ENCODE measurements at places on chromosomes 4 and X.

DNA sequence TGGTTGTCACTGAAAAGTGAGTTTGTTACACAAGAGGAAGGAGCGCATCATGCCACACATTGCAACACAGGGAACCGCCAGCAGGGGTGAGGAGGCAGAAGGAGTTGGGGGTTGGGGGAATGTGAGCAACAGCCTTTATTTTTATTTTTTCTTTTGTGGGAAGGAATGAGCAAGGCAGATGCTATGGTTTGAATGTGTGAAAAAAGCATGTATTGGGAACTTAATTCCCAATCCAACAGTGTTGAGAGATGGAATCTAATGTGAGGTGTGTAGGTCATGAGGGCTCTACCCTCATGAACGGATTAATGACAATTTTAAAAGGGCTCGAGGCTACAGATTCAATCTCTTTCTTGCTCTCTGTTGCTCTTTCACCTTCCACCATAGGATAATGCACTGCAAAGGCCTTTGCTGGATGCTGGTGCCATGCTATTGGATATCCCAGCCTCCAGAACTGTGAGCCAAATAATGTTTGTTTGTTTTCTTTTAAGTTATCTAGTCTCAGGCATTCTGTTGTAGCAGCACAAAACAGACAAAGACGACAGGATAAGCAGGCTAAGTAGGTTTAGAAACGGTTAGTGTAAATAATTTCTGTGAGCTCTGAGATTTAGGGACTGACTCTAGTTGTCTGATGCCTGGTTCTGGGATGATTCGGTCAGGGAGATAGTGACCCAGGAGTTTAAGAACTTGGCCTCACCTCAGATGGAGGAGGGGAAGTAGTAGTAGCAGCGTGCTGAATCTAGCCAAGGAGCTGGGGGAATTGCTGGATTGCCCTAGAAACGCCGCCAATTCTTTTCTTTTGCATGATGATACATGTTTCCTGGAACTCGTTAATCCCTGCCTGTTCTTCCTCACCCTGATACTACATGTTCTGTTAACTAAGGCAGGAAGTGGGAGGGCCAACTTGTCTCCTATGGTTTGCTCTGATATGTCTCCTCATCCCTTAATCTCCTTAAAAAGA lies 156.6 kb upstream of the CTSO start:
- DNase-seq = no peak

- no peak for DNase-seq
Measured at GRCh38 chrX:16089086-16089485, 34.3 kb upstream of the GRPR start.

DNA sequence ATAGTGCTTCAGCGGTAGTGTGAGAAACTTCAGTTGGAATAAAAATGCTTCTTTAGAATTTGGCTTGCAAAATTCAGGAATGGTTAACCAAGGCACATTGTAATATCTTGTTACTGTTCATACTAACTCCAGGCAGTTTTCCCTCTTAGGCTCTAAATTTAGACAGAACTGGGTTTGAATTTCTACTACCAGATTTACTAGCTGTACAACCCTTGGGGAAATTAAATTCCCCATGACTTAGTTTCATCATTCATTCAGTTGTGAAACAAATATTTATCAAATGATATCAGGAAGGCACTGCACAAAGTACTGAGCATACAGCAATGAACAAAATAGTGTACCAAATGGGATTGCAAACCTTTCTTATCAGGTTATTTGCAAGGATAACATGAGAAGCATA lies 135.0 kb upstream of the IL15 start:
- no peak for DNase-seq

DNA sequence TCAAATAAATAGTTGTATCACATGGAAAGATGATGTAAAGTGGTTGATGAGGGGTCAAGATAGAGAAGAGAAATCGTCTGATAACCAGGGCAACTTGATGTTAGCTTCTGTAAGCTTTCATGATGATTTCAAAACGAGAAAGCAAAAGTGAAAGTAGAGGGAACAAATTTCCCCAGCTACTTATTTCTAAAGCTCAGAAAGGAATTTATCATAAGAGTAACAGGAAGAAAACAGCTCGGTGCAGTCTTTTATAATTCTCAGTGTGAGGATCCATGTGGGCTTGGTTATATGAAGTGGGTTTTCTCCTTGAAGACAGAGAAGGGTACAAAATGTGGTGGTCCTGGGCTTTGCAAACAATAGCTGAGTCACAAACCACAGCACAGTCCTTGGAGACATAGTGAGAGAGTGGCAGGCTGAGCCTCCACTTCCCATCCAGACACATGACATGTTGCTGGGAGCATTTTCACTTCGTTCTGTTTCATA lies 32.1 kb upstream of the GLRA2 start:
- no peak for DNase-seq

DNA sequence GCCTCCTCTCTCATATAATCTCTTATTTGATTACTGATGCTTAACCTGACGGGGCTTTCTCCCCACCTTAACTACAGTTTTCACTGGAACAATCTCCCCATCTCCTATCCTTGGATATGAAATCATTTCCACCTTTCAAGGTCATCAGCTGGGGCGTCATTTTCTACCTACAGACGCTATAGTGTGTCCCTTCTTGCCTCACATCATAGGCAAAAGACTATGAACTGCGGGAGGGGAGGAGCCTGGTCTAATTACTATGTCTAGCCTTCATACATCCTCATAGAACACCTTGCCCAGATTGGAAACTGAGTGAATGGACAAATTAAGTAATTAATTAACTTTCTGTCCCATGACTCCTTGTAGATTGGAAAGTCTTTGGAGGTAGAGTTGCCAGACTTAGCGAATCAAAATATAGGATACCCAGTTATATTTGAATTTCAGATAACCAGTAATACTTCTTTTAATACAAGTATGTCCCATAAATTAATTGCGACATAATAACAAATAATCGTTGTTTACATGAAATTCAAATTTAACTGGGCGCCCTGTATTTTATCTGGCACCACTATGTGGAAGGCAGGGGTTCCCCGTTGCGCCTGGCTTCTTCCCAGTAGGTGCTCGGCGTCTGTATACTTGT lies 752 bp upstream of the ATP6AP2 start:
- DNase-seq = no peak

GRCh38 chr4:147535124-147535523 lies 54.2 kb downstream of the EDNRA start:
- DNase-seq = no peak

DNA sequence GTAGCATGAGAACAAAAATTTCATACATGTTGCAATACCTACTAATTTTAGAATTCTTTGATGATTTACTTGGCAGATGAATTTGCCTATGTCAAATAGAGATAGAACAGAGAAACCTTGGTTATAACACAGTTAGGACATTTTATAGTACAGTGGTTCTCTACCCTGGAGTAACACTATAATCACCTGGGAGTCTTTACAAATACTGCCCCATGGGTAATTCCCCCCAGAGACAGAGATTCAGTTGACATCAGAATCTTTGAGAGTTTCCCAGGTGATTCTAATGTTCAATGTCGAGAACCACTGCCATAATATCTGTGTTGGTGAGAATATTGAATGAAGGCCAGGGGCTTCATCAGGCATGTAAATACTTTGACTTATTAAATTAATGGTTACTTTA lies 401.3 kb upstream of the NDST4 start:
- no peak for DNase-seq

DNA sequence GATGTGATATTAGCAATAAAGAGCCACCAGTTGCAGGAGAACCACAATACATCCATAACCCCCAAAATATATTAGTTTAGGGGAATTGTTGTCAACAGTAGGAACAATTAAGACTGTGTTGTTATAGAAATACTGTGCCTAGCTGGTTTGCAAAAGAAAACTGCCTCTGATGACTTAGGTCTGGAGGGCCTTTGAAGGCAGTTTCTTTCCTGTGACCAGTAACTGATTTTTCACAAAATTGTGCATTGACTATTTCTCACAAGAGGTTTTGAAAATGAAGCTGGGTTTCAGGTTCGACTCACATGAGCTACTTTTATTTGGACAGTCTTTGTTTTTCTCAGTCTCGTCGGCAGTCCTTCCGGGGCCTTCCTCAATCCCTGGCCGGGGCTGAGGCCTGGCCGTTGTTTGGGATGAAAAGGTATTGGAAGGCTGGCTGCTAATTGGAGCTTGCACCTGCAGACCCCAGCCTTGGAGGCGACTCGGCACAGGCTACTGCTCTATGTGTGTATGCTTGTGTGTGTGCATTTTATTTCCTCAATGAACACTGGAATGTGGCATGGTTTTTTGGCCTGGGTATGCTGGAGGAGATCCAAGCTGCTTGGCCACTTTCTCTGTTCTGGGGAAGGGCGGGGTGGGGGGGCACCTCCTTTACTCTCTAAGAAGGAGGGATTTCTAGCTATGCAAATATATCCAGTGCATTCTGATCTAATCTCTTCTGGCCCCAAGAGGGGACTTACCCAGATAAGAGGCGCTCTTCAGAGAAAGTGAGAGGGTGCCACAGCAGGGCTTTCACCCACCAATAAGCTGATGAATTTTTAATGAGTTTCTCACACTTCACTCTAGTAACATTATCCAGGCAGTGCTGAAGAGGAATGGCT lies 49.5 kb upstream of the LNX1 start:
- DNase-seq = no peak

DNA sequence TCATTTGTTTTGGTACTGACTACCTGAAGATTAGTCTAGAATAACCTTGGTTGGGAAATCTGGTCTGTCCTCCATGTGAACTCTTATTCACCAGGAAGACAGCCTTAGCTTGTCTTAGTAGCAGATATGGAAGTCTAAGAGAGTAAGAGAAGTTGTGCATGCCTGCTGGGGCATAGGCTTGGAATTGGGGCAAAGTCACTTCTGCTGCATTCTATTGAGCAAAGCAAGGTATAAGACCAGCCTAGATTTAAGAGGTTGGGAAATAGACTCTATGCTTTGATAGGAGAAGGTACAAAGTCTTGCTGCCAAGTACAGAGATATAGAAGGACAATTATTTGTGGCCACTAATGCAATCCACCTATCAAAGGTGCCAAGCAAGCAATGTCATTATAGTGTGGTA lies 464.0 kb upstream of the BOD1L1 start:
- DNase-seq = no peak

- DNase-seq = no peak
Measured at GRCh38 chr4:126404549-126404948, 1089.8 kb downstream of the FAT4 start.

- DNase-seq = no peak
Measured at GRCh38 chr4:143438710-143439109, 74.8 kb upstream of the SMARCA5 start.

GRCh38 chr4:175622887-175623286 lies 189.2 kb downstream of the GPM6A start:
- DNase-seq = no peak

DNA sequence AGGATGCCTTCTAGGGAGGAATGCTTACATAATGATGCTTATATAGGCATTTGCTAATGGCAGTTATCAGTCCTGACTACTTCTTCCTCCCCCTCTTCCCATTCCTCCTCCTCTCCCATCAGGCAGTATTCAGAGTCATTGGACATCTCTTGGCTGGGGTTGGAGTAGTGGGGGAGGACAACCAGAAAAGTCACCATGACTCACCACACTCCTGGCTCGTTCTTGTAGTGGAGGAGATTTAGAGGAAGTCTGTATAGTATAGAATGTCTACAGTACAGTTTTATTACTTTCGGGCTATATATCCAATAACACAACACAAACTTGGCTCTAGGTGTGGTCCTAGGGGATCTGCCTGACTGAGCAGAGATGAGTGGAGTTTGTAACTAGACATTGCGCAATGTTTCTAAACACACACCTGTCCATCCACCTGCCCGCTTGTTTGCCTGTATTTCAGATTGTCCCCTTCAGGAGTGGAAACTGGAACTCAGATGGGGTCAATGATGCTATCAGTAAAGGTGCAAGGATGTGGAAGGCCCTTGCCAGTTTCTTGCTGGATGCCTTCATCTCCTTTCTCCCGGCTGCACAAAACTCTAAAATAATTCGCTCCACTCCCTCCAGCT lies 27.9 kb upstream of the KIAA1210 start:
- DNase-seq = no peak

DNA sequence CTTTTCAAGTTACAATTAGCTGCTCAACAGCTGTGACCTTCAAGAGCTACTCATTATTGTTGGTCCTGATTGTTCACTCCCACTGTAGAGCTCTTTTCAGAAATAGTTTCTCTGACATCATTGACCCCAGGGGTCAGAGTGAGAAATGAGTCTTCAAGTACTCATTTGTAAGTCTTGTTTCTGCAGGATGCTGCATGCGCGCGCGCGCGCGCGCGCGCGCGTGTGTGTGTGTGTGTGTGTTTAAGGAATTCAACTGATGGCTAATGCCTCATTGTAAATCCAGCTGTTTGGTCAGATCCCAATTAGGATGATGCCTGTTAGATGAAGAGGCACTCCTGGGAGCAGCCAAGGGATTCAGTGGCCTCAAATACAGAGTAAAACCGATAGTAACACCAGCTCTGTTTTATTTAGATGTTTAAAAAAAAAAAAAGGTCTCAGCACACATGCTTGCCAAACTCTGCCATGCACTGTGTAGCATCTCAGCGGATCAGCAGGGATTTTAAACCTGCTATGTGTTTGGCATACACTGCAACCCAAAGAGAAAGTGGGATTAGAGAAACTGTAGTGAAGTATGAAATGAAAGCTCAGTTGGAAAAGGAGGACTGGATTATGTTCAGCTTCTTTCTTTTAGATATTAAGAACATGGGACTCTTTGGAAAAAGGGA lies 332.3 kb downstream of the ADGRL3 start:
- DNase-seq = no peak

GRCh38 chr4:104491481-104492182 lies 3.1 kb downstream of the CXXC4 start:
- DNase-seq = no peak

DNA sequence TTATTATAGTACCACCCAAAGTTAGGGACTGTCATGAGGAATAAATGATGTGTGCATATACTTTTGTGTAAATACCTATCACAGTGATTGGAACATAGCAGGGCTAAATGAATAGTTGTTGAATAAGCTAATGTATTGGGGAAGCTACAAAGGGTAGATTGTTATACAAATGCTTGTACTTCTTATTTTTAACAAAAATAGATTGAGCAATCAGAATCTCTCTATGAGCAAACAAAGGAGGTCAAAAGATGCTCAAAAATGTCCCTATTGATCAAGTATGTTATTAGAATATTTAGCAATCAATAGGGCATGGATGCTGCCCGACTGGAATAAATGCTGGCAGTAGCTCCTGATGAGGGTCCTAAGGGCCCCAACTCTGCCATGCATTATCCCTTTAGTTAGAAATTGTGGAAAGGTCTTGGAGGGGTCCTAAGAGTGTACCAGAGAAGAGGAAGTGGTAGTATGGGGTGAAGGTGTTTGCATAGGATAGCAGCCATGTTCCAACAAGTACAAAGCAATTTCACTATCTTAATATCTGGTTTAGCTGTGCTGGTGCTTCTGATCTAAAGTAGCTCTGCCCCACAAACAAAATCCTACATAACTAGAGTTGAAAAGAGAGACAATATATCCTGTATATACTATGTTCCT lies 33.1 kb upstream of the TAPT1 start:
- DNase-seq = no peak

All from activated T-cell treated with anti-CD3 and anti-CD28 coated beads for 1 hour (primary cell).